ENCODE measurements at places on chromosomes 7 and 10. TPM values are rescaled to one million over a fixed set of nuclear protein-coding genes. Genes with fewer than 3 reads are reported as not detected.

The AGR2 gene
- not detected for total RNA-seq

The CHST12 gene
- total RNA-seq, result 10.6 TPM

DNA sequence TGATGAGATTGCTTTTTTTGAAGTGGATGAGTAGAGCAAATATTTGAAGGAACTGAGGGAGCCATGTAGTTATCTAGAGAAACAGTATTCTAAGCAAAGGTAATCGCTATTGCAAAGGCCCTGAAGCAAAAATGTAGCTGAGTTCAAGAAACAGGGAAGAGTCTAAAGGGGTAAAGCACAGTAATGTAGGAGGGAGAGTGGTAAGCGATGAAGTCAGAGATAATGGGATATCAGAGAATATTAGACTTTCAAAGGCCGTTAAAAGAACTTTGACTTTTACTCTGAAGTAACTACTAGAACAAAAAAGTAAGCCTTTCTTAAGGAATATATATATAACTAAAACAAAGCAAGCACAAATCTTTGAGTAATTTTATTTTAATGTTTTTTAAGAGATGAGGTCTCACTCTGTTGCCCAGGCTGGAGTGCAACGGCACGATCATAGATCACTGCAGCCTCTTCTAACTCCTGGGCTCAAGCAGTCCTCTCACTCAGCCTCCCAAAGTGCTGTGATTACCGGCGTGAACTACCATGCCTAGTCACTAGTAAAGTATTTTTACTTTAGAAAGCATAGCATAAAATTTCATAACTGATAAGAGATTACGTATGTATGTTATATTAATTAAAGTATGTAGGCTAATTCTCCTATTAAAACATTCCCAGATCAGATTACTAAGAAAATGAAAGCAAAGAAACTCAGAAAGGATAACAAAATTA lies 61.7 kb upstream of the OIT3 start:
- no peak for DNase-seq
- no peak overlapping the region for H3K27ac ChIP-seq
- no peaks in the 10 kb centered on the region for H3K27me3 ChIP-seq

The IFIT1B gene
- not detected for total RNA-seq

GRCh38 chr10:130547368-130547767 lies 411.2 kb downstream of the GLRX3 start:
- H3K27ac ChIP-seq, result no peak overlapping the region
- no peaks in the 10 kb centered on the region for H3K4me1 ChIP-seq
- no peaks in the 10 kb centered on the region for H3K27me3 ChIP-seq
- H3K36me3 ChIP-seq, result no peaks in the 10 kb centered on the region
- no peak overlapping the region for H3K4me3 ChIP-seq
- no peak for DNase-seq

- 0 out of 2 replicates have a peak, but pooled peaks cover 7% of the 10 kb centered on the region for H3K4me1 ChIP-seq
- H3K4me3 ChIP-seq, result no peak overlapping the region
- no peak for DNase-seq
- no peaks in the 10 kb centered on the region for H3K27me3 ChIP-seq
- no peaks in the 10 kb centered on the region for H3K36me3 ChIP-seq
Observed at GRCh38 chr7:105577251-105577650, 4.0 kb downstream of the EFCAB10 start.

The PRXL2A gene
- total RNA-seq, result not detected
